RPMI8226 (cell line): ENCODE measurements at places on chromosomes 5 and 9.

DNA sequence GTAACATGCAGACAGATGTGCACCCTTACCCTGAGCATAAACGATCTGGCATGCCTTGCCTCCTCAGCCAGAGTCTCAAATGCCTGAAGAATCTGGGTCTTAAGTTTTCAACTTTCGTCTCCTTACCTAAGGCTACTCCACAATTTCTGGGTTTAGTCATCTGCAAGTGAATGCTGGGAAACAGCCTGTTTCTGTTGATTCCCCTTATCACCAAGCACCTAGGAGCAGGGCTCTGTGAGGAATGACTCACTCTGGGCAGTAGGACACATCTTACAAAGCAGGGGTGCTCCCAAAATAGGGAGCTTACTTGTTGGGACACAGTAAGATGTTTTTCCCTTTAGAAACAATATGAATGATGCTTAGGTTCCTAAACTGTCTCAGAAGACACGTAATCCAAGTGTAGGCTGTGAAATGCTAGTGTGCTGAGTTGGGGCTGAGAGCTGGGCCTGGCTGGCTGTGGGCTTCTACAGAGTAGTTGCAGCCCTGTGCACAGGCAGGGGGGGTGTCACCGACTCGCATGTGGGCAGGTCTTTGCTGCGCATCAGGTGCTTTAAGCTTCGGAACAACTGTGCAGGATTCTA, 58.0 kb downstream of the DAP start:
- no peak for DNase-seq

DNA sequence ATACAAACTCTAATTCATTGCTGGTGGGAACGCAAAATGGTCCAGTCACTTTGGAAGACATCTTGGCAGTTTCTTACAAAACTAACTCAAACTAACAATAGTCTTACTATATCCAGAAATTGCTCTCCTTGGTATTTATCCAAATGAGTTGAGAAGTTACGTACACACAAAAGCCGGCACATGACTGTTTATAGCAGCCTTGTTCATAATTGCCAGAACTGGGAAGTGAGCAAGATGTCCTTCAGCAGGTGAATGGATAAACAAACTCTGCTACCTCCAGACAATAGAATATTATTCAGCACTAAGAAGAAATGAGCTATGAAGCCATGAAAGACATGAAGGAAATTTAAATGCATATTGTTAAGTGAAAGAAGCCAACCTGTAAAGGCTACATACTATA, 17.9 kb upstream of the GNAQ start:
- no peak for DNase-seq

GRCh38 chr9:2039294-2040180, 24.4 kb downstream of the SMARCA2 start:
- no peak for DNase-seq

- no peak for DNase-seq
Observed at GRCh38 chr9:35716230-35716629, 15.8 kb downstream of the TLN1 start.

- no peak for DNase-seq
Observed at GRCh38 chr5:6397536-6398269, 19.4 kb upstream of the MED10 start.

GRCh38 chr9:22064957-22065356, 55.9 kb upstream of the CDKN2B start:
- DNase-seq = peak; percentile 54

- no peak for DNase-seq
Observed at GRCh38 chr9:88379352-88379751, 8.9 kb upstream of the SPIN1 start.

DNA sequence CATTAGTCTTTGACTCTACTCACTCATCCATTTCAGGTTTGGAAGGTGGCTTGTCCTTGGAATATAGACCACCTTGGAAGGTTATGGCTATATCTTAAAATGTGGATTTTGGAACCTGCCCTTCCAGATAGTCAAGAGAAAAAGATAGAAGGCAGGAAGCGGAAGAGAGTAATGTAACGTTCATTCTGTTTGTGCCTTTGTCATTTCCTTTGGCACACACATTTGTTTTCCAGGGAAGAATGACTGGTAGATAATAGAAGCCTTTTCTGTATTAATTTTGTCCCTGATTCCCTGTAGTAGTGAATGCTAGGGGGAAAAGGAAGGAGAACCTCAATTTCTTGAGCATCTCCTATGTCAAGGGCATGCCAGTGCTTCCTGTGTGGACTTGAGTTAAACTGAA, 54.7 kb downstream of the PPIC start:
- no peak for DNase-seq

GRCh38 chr5:14768508-14769365, 102.8 kb downstream of the ANKH start:
- no peak for DNase-seq

DNA sequence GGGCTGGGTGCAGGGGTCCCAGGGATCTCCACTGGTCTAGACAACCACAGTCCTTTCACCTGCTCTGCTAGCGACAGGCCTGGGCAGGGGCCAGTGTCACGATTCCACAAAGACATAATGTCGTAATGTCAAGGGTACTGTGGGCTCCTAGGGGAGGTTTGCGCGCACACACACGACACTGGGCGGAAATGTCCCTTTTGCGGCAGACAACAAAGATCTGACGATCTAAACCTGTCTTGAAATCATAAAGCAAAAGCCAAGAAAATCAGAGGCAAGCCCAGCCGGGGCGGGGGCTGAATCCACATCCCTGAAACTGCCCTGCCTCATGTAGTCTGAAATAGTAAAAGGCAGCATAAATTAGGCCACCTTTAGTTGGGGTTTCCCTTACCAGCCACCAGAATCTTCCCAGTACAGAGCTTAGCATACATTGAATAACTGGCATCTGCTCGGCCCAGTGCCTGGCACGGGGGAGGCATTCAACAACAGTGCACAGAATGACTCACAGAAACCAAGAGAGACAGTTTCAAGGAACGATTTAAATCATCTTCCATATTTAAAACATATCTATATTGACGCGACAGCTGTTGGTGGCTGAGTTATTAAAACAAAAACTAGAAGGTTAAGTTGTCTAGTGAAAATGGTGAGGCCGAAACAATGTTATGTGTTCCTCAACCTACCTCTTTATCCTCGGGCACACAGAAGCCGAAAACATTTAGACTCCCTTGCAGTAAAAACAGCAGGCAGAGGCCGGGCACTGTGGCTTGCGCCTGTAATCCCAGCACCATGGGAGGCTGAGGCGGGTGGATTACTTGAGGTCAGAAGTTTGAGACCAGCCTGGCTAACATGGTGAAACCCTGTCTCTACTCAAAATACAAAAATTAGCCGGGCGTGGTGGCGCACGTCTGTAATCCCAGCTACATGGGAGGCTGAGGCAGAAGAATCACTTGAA, 151.0 kb downstream of the MYO10 start:
- no peak for DNase-seq

DNA sequence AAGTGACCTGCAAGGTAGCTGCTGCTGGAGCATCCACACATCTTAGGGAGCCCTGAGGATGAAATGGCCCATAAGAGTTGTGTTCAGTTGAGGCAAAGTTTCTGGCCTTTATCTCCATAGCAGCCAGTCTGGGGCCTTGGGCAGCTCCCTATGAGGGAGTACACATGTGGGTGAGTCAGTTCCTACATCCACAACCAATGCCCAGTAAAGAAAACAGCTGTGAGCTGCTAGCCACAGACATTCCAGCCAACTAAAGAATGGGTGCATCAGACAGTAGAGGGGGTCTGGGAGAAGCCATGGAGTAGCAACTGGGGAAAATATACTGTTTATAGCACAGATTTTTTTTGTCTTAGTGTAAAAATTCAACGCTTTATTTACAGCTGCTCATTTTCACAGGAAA, 720.7 kb downstream of the TLE1 start:
- DNase-seq = no peak

GRCh38 chr5:153974131-153974812, 64.4 kb downstream of the FAM114A2 start:
- peak; percentile 58 for DNase-seq

DNA sequence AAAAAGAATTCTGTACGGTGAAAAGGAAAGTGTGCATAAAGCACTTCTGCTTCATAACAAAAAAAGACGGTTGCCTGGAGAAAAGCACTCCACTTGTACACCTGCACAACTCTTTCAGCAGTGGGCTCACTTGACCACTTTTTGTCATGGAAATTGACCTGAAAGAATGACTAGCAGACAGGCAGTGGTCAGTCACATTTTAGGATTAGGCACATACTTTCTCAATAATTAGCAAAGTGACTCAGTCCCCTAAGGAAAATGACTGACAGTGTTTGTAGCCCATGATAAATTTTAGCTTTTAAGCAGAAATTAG, 169.3 kb downstream of the FANCC start:
- no peak for DNase-seq

DNA sequence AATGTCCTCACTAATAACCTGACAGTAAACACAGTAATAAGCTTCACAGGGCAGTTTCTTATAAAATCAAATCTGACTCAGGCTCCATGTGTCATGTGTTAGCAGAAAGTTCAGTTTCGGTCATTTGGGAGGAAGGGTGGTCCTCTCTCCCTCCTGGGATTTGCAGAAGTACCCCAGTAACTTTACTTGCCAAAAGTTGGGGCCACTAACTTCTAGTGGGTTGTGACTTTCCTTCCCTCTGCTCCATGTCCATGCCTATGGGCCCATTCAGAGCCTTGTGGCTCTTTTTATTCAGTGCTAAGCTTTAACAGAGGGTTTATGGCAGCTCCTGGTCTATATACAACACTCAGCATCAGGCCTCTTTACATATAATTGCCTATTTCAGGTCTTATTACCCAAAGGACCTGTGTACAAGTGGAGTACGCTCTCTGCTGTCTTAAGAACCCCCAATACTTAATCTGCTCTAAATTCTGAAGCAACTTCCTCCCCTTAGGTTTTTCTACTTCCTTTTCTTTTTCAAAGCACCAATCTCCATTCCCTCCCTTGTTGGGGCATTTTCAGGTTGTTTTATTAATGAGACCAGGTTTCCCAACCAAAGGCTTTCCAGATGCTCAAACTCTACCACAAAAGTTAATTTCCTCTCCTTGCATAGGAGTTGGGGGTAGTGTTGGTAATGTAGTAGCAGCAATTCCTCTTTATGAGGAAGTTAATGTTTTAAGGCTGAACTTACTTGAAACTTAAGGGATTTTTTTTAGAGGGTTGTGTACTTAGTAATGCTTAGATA, 107.7 kb downstream of the CCDC192 start:
- no peak for DNase-seq

GRCh38 chr9:84819491-84819991, 150.0 kb downstream of the NTRK2 start:
- DNase-seq = no peak

DNA sequence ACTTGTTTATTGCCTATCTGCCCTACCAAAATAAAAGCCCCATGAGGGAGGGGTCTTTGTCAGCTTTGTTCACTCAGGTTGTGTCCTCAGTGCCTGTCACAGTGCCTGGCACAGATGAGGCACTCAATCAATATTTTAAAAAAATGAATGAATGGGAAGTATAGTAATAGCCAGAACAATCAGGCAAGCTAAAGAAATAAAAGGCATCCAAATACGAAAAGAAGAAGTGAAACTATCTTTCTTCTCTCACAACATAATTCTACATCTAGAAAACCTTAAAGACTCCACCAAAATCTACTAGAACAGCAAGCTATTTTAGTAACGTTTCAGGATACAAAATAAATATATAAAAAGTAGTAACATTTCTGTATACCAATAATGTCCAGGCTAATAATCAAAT, 37.8 kb upstream of the C5orf63 start:
- no peak for DNase-seq

DNA sequence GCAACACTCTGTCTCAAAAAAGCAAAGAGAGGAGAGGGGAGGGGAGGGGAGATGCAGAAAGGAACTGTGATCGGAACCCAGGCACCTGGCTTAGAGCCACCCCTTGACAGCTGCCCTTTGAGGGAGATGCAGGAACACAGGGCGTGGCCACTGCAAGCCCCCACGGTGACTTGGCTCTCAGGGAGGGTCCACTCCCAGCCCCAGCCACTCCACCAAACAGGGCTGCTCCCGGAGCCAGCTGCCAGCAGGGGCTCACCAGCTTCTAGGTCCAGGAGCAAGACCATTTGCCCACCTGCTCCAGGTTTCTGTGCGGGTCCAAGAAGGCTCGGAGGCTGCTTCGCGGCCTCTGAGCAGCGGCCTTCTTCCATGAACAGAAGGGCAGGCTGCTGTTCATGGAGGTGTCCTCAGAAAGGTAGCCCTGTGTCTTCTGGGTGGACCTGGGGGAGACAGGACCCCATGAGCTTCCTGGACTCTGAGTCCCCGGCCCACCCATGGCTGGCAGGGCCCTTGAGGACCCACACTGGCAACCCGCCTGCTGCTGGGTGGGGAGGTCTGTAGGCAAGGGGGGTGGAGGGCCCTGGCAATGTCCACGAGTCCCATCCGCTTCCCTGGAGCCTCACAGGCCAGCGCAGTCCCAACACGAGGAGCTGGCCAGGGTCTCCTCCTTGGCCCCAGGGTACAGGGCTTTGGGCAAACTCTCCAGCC, 7.9 kb downstream of the C9orf50 start:
- DNase-seq = no peak

- no peak for DNase-seq
Observed at GRCh38 chr5:120692325-120692724, 228.2 kb downstream of the PRR16 start.

DNA sequence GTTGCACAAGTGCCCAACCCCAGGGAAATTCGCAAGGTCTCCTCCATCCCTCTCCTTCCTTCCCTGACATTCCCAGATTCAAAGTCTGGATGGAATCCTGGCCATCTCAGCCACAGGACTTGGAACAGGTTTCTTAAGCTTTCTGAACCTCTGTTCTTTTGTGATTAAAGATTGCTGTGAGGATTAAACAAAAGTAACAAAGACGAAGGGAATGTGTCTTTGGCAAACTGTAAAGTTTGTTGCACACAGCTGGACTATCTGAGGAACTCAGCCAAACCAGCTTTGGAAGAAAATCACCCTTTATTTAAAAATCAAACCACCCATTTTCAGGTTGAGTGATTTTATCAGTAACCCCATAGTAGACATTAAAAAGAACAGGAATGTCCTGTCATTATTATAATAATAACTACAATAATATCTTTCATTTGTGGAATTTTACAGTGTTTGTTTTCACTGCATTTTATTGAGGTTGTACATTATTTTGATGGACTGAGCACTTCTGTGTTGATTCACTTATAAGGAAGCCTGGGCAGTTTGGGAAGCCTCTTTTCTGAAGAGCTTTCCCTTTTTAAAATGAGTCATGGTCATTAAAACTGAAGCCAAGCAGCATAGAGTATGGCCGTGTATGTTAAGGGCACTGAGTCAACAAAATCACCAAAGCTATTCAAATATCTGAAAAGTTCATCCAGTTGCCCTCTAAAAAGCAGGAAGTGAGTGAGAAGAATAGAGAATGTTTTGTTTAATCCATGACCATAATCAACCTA, 310.2 kb downstream of the AGTPBP1 start:
- DNase-seq = no peak
